DMS 273 treated with DMSO at 0.1 percent for 48 hours (cell line): ENCODE measurements at places on chromosomes 5 and 9.

GRCh38 chr5:124744170-124744971, 2.1 kb downstream of the ZNF608 start:
- DNase-seq: no peak

DNA sequence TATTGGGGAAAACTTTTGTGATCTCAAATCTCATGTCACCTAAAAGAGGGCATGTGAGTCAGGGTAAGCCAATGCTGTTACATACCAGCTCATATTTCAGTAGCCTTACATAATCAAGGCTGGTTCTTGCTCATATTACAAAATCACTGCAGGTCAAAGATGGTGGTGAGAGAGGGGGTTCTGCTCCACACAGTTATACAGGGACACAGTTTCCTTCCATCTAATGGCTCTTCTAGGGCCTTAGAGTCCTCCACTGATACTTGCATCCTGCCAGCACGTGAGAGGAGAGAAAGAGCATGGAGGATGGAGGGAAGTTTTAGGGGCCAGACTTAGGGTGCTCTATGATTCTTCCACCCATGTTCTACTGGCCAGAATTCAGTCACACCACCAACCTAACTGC, 130.0 kb downstream of the LIFR start:
- no peak for DNase-seq

DNA sequence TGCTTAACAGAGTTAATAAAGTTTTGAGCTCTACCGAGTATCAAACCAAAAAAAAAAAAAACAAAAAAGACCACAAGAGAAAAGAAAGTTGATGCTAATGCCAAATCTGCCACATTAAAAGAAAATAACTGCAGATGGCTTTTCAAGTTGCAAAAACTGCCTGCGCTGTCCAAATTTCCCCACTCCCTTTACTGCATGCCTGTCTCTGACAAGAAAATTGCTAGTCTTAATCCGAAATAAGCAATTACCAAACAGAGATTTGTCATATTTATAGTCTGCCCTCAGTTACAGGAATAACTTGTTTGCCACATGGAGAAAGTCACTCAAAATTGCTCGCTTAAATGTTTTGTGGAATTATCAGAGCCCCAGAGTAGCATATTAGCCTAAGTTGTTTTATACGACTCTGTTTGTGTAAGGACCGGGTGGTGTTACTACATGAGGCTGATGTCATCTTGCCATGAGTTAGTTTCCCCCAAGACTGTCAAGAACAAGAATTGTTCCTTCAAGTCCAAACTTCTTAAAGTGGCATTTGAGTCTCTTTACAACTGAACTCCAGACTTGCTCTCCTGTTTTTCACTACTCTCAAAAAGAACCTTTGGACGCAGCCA, 160.9 kb downstream of the CEP120 start:
- no peak for DNase-seq

DNA sequence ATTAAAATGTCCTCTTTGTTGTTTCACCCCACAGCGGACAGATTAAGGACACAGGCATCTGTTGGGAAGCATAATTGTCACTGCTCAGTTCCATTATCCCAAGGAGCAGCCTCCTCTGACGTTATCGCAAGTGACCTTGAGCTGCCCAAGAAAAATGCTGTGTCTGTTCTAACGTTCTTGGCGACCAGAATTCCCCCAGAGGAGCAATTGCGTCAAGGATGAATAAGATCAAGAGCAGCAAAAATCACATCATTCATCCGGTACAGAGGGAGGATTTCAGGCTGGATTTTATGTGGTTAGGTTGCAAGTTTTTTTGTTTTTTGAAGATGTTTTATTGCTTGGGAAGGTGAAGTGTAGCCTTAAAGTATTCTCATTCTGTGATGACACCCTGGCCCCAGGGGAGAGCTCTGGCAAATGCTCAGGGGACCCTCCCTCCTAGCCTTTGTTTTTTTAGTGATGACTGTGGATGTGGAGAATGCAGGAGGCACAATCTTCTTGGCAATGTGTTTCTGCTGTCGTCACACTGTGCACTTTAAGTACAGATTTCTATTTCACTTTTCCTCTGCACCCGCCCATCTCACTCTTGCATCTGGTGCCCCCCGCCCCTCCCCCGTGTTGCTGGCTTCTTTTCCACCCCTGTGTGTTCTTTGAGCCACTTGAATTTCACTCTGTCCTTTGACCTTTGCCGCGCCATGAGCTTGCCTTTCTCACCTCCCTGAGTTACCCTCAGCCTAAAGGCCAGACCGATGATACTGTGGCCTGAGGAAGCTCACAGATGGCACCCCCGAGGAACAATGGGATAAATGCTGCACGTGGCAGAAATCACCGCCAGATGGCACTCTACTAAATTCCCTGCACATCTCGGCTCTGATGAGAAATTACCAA, 308.5 kb downstream of the RAB3C start:
- peak; percentile 54 for DNase-seq

- DNase-seq: no peak
Observed at GRCh38 chr9:134557331-134557730, 84.3 kb upstream of the COL5A1 start.

DNA sequence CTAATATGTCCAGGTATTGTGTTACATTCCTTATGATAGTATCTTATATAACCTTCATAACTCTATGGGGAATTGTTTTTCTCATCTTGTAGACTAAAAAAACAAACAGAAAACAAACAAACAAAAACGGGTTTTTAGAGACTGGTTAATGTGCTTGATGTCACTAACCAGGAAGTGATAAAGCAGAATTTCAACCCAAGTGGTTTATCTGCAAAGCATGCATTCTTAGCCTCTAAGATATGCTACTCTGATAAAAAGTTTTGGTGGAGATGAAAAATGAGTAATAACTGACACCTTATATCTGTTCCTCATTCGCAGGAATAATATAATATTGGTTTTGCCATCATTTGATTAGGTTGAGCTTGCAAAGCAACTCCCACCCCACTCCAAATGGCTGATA, 53.4 kb downstream of the PUM3 start:
- DNase-seq: no peak

GRCh38 chr5:60651872-60652620, 47.9 kb downstream of the DEPDC1B start:
- DNase-seq: no peak

DNA sequence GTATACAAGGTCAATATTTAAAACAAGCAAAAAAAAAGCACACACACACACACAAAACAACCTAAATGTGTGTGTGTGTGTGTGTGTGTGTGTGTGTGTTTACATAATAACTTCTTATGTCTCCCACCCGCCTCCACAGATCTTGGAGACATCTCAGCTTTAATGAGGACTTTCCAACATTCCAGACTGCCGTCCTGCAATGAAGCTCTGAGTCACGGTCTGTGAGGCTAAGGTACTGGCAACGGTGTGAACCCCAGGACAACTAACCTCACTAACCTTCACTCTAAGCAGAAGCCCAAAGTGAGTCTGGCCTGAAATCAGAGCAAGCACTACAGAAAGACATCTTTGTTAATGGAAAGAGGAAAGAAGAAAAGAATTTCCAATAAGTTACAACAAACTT, 22.3 kb downstream of the ZNF474 start:
- no peak for DNase-seq

- no peak for DNase-seq
Observed at GRCh38 chr5:132059043-132059695, 1.3 kb upstream of the IL3 start.

DNA sequence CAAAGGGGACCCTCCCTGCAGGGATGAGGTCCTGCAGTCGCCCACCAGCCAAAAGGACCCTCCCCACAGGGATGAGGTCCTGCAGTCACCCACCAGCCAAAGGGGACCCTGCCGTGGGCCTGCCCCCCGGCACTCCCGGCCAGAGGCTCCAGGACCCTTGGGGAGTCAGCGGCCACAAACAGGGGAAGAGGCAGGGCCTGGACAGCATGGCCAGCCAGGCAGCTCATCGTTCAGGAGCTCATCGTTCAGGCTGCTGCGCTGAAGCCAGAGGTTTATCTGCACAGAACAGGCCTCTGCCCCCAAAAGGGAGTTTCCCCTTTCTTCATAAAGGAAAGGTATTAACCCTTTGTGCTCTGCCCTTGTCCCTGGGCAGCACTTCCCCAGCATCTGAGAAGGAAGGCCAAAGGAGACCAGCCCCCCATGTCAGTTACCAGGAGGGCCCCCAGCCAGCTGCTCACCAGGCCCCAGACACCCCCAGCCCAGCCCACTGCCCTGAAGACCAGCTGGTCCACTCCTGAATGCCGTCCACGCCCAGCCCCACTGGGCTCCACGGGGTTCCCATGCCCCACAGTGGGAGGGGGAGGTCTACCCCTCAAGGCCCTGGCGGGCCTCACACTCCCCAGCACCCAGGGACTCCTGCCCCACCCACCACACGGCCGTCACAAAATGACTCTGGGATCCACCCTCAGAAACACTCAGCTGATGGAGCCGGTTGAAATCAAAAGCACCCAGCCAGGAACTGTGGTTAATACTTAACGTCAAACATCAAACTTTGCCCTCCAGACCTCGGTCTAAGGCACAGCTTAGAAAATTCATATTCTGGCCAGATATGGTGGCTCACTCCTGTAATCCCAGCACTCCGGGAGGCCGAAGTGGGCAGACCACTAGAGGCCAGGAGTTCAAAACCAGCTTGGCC, 6.3 kb downstream of the SLC12A7 start:
- no peak for DNase-seq

DNA sequence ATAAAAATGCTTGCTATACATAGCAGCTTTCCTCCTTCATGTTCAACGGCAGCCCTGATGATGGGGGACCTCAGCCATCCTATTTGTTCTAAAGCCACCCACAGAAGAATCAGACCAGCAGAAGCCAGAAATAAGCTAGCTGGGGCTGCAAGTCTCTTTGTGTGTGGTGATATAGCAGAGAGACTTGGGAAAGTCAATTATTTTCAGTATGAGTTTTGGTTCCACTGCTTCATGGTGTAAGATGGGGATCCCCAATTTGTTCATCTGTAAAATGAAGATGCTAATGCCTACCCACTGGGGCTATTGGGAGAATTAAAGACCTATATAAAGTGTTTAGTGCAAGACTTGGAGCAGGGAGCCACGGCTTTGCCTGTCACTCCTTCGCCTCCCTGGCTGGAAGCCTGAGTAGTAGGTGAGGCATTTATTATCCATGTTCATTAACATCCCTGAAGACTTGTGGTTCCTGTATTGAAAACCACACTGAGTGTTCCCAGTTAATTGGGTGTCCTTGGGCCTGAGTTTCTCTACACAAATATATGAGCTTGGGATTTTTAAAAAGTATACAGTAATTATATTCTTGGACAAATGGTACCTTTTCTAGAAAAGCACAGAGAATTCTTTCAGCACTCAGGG, 210.1 kb upstream of the SLC24A2 start:
- no peak for DNase-seq

- no peak for DNase-seq
Observed at GRCh38 chr9:76313771-76314170, 80.5 kb downstream of the RFK start.

GRCh38 chr5:153537207-153537606, 46.7 kb downstream of the GRIA1 start:
- no peak for DNase-seq

- no peak for DNase-seq
Observed at GRCh38 chr5:60366489-60366888, 333.5 kb downstream of the DEPDC1B start.

- DNase-seq: no peak
Observed at GRCh38 chr5:153116916-153117315, 373.6 kb upstream of the GRIA1 start.

- DNase-seq: no peak
Observed at GRCh38 chr9:98365227-98365669, 109.8 kb upstream of the TBC1D2 start.

- DNase-seq: no peak
Observed at GRCh38 chr9:3874449-3875360, 348.9 kb upstream of the RFX3 start.

DNA sequence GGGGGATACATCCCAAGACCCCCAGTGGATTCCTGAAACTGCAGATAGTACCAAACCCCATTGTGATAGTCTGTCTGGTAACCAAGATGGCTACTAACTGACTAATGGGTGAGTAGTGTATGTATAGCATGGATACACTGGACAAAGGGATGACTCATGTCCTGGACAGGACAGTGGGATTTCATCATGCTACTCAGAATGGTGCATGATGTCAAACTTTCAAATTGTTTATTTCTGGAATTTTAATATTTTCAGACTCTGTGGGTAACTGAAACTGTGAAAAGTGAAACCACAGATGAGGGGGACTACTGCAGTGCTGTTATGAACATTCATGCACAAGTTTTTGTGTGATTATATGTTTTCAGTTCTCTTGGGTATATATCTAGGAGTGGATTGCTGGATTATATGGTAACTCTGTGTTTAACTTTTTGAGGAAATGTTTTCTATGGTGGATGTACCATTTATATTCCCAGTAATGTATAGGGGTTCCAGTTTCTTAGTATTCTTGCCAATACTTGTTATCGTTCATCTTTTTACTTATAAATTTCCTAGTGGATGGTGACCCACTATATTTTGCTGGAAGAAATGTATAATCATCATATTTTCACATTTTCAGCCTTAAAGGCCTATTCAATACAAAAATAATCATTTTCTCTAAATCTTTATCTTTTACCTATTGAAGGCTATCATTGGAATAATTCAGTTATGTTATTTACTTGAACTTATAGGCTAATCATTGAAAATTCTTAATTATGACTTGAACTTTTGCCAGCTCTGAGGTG, 140.9 kb downstream of the NR3C1 start:
- no peak for DNase-seq

- DNase-seq: no peak
Observed at GRCh38 chr5:90843443-90843842, 284.8 kb downstream of the ADGRV1 start.

DNA sequence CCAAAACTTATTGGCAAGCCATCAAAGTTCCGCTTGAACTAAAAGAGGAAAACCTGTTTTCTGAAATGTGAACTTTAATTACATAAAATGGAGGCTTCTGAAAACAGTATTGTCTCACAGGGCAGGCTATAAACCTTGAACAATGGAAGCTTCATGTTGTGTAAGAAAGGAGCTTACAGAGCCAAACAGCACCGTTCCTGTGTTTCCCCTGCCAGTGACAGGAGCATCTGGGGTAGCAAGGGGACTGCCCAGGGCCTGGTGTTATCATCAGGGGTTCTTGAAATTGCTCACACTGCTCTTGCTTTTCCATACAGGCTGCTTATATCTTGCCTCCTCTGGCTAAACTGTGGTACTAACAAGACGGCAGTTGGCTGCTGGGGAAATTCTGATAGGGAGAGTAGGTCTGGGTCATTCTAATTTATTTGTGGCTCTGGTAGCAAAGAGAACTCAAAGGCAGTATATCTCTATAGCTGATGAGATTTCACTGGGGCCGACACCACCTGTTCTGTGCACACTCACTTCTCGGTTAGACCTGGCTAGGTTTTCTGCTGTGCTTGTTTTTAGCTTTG, 40.4 kb downstream of the BASP1 start:
- DNase-seq: no peak

- DNase-seq: no peak
Observed at GRCh38 chr9:126695186-126695585, 81.5 kb downstream of the LMX1B start.

- no peak for DNase-seq
Observed at GRCh38 chr9:8713811-8714165, 914.2 kb upstream of the DMAC1 start.

DNA sequence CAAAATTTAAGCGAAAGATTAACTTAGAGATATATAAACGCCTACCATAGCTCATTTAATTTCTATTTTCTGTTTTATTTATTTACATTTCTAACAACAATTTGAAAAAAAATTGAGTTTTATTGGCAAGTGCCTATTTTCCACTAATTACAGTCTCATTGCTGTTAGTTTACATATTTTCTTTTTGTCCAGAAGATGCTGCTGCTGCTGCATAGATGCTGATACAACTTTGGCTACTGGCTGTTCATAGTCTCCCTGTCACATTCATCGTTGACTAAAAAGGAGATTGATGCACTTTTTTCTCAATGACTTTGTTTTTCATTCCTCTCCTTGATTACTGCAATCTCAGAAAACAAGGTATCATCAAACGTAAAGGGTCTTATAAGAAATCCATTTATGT, 235.4 kb downstream of the CDH9 start:
- no peak for DNase-seq
